ENCODE measurements at places on chromosomes 4 and X.

- no peak for DNase-seq
Measured at GRCh38 chr4:116361790-116362189, 723.6 kb downstream of the TRAM1L1 start.

- no peak for DNase-seq
Measured at GRCh38 chrX:46860557-46860956, 23.7 kb downstream of the RP2 start.

- DNase-seq: no peak
Measured at GRCh38 chr4:36024901-36025660, 219.2 kb downstream of the ARAP2 start.

DNA sequence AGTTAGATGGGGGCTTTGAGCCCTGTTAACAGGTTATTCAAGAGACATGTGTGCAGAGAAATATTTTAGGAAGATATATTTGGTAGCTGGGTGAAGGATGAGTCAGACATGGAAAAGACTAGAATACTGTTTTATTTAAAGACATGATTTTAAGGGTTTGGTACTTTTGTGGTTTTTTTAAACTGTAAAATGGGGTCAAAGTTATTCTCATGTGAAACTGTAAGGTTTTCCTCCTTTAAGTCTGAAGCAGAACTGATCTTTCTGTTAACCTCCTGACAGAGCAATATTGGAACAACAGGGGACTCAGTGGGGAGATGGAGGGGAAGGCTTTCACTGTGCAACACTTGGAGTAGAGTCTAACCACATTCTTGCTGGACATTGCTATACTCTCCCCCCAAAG is 112.4 kb upstream of the LSM6 start:
- DNase-seq: no peak

- DNase-seq: no peak
Measured at GRCh38 chr4:7845493-7846128, 94.0 kb downstream of the AFAP1 start.
